ENCODE measurements at places on chromosomes 16 and 17.

- DNase-seq = no peak
Measured at GRCh38 chr17:4766723-4767122, 5.0 kb upstream of the TM4SF5 start.

DNA sequence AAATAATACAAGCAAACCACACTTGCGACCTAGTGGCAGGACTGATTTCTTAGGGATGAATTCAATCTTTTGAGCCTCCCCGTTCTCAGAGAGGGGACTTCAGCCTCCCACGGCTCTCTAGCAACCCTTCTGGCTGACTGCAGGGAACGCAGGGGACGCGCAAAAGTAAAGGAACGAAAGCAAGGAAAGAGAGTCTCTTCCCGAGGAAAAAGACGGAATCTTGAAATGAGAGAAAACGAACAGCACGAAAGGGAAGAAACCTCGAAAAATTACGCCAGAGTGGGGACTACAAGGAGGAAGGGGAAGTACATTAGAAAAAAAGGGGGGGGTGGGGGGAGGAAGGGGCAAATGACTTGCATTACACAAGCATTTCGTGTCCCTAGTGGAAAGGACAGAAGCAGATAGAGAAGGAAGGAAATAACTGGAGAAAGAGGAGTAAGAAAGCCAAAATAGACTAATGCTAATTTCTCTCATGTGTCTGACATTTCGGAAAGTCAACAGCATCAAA lies 1.2 kb downstream of the GRB2 start:
- DNase-seq = no peak

DNA sequence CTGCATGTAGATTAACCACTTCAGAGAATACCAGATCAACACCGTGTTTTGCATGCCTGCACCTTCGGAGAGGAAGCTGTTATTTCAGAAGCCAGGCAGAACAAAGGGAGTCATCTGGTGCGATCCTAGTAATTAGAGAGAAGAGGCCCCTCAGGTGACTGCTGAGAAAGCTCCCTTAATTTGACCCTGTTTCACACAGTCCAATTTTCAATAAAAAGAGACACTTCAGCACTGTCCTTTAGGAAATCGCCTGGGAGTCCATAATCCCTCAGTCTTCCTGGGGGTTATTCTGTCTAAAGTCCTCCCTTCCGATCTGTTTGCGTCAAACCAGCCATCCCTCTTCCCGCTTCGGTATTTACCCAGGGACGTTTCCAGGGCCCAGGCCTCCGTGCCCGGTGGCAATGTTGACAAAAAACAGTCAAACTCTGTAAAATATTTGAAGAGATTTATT lies 23.4 kb upstream of the TNRC6C start:
- DNase-seq = no peak

GRCh38 chr16:68713361-68713760 lies 23.7 kb upstream of the CDH1 start:
- DNase-seq = no peak

- no peak for DNase-seq
Measured at GRCh38 chr16:47956916-47957315, 198.9 kb downstream of the ABCC12 start.

DNA sequence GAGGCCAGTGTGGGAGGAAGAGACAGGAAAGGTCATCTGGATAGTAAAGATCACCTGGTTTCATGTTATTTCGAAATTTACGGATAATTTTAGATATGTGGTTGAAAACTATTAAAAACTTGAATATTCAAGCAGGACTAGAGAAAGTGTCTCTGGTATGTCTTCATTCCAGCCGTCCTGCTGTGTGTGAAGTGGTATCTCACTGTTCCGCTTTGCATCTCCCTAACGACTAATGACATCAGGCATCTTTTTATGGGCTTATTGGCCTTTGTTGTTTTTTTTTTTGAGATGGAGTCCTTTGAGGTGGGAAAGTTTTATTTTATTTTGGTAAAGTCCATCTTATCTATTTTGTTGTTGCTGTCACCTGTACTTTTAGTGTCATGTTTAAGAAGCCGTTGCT lies 214.4 kb upstream of the CHMP6 start:
- DNase-seq = no peak

GRCh38 chr17:1074886-1075605 lies 78.1 kb downstream of the TIMM22 start:
- DNase-seq = no peak

DNA sequence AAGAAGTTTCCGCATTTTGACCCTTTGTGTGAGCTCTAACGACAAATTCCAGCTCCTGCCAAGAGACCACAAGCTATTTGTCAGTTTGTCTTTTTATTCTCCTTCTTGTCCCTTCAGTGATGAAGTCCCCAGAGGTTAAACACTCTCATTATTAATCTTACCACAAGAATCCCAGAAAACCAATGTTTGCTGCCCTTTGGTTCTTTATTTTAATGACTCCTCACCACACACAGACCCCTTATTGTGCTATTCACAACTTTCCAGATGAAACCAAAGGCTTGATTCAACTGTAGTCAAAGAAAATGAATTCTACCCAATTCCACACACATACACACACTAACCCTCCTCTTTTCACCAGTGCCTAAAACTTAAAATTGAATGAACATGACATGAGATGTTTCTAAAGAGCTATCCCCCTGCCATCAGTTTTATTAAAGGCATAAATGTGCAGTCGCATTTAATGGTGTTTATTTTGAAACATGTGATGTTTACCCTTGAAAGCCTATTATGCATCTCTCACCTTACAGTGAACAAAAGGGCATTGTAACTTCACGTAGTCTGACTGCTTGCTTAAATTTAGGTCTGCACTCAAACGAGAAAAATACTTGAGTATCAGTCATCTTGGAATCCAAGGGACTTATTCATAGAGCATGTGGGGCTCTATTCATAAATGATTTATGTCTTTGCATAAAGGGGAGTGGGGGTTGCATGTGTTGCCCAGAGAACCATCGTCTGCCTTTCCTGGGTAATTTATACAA lies 44.1 kb downstream of the PCTP start:
- DNase-seq = no peak

GRCh38 chr16:4888428-4889135 lies 41.3 kb downstream of the UBN1 start:
- no peak for DNase-seq

- no peak for DNase-seq
Measured at GRCh38 chr17:39607057-39607850, 466 bp downstream of the NEUROD2 start.

DNA sequence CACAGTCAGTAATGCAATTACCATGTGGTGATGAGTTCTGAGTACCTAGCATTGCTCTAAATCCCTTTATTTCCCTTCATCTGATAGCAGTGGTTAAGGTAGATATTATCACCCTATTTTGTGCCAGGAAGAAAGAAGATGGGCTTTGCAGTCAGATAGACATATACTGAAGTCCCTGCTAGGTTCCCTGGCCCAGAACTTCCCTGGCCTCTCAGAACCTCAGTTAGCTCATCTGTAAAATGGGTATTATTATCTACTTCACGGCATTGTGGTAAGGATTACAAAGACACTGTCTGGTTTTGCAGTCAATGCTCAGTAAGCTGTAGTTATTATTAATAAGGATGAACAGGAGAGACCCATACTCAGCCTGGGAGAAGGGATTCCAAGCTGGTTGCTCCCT lies 4.6 kb upstream of the CRYBA1 start:
- no peak for DNase-seq

- no peak for DNase-seq
Measured at GRCh38 chr17:393806-394717, 41.5 kb upstream of the RPH3AL start.

GRCh38 chr16:54175552-54176375 lies 110.8 kb downstream of the IRX3 start:
- DNase-seq = no peak

GRCh38 chr16:25689137-25689836 lies 2.5 kb upstream of the HS3ST4 start:
- DNase-seq = no peak

DNA sequence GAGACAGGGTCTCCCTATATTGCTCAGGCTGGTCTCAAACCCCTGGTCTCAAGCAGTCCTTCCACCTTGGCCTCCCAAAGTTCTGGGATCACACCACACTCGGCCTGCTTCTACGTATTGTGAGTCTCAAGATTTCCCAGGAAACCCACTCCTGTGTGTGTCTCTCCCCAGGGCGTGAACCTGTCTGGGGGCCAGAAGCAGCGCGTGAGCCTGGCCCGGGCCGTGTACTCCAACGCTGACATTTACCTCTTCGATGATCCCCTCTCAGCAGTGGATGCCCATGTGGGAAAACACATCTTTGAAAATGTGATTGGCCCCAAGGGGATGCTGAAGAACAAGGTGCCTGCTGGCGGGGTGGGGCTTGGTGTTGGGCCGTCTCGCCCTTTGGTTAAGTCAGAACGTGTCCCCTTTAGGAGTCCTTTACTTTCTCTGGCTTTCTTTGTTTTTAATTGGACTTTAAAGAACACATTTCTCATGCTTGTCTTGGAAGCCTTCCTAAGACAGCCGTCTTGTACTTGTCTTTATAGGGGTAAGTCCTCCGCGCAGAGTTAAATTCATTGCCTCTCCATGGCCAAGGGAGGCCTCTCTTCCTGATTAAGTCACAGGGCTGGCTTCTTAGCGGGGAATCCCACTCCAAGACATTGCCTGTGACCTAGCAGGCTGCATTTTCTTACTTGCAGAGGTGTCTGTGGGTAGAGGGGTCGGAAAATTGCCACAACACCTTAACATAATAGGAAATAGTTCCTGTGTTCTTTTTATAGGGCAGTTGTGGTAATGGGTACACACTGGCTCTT lies 136.4 kb downstream of the ABCC6 start:
- DNase-seq = no peak

DNA sequence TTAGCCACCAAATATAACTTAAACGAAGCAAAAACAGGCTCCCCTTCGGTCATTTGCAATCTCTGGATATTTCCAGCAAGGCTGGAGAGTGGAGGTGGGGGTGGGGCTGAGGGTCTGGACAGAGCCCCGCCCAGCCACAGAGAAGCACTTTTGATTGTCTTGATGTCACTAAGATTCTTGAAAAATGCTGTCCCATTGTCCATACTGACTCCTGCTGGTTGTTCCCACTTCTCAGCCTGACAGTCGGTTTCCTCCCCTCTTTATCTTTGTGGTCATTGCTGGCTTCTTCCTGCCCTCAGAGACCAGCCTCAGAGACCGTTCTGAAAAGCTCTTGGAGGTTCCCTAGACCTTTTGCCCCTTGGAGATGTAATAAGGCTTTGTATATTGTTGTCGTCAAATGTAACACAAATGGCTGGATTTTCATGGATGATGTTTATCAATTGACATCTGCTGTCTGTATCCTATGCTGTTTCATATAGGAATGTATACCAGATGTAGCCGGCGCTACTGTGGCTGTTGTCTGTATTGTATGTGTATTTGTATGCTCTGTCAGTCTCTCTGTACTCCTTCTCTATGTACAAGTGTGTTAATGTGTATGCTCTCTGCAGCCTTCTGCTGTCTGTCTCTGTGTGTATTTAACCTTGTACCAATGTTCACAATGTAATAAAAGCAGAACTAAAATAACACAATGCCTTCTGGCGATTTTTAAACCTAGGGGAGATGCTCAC lies 94.8 kb upstream of the DNAH9 start:
- no peak for DNase-seq

GRCh38 chr16:3101018-3101840 lies 2.1 kb upstream of the ZSCAN10 start:
- DNase-seq = no peak

DNA sequence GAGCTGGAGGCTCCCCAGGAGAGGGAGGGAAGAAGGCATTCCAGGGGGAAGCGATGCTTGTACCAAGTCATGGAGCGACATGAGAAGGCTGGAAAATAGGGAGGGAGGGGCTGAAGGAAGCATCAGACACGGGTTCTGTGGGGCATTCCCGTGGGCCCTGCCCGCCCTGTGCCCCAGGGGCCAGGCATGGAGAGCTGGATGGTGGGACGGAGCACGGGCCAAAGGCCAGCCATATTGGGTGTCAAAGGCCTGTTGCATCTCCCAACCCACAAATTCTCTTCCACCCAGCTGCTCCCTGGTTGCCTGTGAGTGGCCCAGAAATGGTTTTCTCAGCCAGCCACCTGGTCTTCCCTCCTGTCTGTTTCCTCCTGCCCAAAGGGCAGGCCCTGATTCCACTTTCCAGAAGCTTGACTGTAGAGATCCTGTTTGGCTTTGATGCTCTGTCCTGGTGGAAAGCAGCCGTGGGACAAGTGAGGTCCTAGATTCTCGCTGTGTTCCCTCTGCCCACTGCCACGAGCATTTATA lies 3.2 kb downstream of the CDR2L start:
- no peak for DNase-seq

GRCh38 chr17:77496401-77496801 lies 355.6 kb downstream of the SEC14L1 start:
- no peak for DNase-seq

DNA sequence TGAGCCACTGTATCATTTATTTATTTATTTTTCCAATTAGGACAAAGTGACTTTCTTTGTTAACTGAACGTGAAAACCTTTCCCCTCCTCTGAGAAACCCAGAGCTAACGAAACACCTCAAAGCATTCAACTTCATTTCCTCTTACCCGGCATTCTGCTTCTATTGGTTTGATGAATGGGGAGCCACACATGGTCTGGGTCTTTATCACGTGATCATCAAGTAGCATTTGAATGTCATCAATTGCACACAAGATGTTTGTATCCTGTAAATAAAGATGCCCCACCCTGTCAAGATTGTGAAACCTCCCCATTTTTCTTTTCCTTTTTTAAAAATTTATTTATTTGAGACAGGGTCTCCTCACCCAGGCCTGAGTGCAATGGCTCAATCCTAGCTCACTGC lies 80.1 kb downstream of the DNAH3 start:
- DNase-seq = no peak

DNA sequence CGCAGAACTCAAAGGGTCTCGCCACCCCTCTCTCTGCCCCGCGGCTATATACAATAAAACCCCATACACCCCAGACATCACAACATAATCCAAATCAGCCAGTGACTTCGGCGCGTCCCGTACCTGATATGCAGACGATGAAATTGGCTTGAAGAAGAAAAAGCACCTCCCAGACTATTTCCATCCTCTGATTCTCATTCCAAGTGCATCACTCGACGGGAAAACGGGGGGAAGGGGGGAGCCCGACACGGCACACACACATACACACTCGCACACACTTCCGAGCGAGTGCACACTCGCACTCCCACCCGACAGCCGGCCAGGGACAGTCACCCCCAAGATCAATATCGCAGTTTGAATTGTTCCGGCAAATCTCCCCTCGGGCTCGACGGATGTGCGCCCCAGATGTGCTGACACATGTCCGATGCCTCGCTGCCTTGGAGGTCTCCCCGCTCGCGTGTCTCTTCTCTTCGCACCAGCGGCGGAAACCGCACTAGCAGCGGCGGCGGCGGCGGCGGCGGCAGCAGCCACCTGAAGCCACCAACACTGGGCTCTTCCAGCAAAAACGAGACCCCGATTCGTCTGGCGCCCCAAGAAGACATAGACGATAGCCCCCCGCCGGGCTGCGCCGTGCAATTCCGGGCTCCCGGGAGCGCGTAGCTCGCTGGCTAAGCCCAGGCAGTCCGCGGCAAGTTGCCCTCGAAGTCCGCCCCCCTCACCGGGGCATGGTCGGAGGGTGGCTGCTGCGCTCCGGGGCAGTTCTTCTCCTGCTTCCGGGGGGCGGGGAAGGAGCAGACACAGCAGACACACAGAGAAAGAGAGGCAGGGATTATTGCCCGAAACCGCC lies 688 bp downstream of the CA10 start:
- DNase-seq = no peak

GRCh38 chr17:57585341-57586195 lies 159.5 kb downstream of the CCDC182 start:
- DNase-seq = no peak

Data from activated naive CD8-positive, alpha-beta T cell treated with anti-CD3 and anti-CD28 coated beads, Interleukin-2, amount 50 U/mL, for 16 hours (primary cell).